Prostate gland (tissue), 2 donors: ENCODE measurements at places on chromosomes 11 and 22. TPM values are rescaled to one million over a fixed set of nuclear protein-coding genes. Genes with fewer than 3 reads are reported as not detected.

DNA sequence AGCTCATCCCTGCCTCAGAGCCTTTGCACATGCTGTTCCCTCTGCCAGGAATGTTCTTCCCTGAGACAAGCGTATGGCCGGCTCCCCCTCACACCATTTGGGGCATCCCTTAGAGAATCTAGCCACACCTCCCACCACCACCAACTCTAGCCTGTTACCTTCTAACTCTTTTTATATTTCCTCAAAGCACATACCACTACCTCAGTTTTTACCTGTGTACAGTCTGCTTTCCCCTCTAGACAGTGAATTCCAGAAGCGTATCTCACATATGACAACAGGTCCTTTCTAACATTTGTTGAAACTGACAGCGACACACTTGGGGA lies 75.1 kb upstream of the ARFGAP3 start:
- H3K27ac ChIP-seq = peak overlapping the region; percentile 82
- peaks cover 42% of the 10 kb centered on the region for H3K4me1 ChIP-seq
- H3K36me3 ChIP-seq = no peaks in the 10 kb centered on the region
- DNase-seq = no peak
- no peaks in the 10 kb centered on the region for H3K27me3 ChIP-seq

GRCh38 chr11:70397336-70397982 lies 870 bp upstream of the CTTN start:
- no peaks in the 10 kb centered on the region for H3K27me3 ChIP-seq
- H3K4me3 ChIP-seq = peak overlapping the region; percentile 77
- no peaks in the 10 kb centered on the region for H3K4me1 ChIP-seq
- no peaks in the 10 kb centered on the region for H3K36me3 ChIP-seq
- no peak for DNase-seq
- peak overlapping the region; percentile 83 for H3K27ac ChIP-seq

DNA sequence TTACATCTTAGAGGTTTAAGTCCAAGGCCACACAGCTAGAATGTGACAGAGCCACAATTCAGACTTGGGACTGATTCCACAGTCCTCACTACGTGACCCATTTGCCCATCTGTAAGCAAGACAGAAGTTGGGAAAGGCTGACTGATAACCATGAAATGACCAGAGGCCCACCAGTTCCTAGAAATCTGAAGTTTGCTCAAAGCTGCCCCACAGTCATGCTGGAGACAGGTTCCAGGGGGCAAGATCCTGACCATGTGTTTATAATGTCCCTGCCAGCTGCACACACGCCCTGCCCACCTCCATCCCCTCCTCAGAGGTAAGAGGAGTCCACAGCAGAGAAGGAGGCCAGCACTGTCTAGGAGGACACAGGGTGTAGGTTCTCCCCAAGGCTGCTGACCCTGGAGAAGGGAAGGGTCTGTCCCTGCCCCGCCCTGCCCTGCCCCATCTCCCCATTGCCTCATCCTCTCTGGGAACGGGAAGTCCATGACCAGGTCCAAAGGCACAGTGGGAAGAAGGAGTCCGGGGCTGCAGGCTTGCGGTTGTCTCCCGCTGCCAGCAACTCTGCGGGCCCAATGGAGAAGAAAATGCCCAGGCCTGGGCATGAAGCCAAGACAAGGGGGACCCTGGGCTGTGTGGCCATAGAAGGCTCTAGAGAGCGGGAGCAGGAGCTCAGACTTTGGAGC lies 11.9 kb upstream of the OAF start:
- no peaks in the 10 kb centered on the region for H3K36me3 ChIP-seq
- DNase-seq = no peak
- no peak overlapping the region for H3K4me3 ChIP-seq
- peaks cover 3% of the 10 kb centered on the region for H3K27me3 ChIP-seq
- no peaks in the 10 kb centered on the region for H3K4me1 ChIP-seq
- H3K27ac ChIP-seq = no peak overlapping the region

DNA sequence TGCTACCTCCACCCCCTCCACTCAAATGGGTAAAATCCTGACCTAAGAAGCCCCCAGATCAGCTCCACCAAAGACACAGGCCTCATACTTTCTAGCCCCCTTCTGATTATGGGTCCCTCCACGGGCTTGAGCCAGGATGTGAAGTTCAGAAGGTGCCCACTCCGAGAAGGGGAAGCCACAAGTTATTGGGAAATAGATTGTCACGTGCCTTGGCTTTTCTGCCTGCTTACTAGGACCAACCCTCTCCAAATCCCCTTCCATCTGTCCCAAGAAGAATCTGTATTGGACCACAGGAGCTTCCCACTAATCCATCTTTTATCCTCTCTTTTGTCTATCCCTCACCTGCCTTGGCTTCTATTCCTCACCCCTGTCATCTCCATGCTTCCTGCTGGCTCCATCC lies 3.0 kb upstream of the NRGN start:
- H3K27ac ChIP-seq = no peak overlapping the region
- no peaks in the 10 kb centered on the region for H3K36me3 ChIP-seq
- H3K4me3 ChIP-seq = no peak overlapping the region
- no peaks in the 10 kb centered on the region for H3K27me3 ChIP-seq

DNA sequence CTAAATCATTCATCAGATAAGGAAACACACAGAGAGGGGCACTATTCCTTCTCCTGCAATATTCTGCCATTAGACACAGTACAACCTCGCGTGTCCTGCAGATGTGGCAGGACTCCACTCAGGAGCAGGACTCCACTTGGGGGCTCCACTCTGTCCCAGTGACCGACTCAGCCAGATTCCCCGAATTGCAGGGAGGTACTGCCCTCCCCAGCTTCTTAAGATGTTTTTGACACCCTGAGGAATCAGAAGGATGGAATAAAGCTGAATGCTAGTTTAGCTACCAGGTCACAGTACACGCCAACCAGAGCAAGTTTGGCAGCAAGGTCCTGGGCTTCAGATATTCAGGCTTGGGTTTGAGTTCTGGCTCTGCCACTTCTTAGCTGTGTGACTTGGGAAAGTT lies 99.3 kb upstream of the USP47 start:
- H3K27me3 ChIP-seq = no peaks in the 10 kb centered on the region
- H3K4me3 ChIP-seq = no peak overlapping the region
- H3K4me1 ChIP-seq = no peaks in the 10 kb centered on the region
- no peak for DNase-seq

DNA sequence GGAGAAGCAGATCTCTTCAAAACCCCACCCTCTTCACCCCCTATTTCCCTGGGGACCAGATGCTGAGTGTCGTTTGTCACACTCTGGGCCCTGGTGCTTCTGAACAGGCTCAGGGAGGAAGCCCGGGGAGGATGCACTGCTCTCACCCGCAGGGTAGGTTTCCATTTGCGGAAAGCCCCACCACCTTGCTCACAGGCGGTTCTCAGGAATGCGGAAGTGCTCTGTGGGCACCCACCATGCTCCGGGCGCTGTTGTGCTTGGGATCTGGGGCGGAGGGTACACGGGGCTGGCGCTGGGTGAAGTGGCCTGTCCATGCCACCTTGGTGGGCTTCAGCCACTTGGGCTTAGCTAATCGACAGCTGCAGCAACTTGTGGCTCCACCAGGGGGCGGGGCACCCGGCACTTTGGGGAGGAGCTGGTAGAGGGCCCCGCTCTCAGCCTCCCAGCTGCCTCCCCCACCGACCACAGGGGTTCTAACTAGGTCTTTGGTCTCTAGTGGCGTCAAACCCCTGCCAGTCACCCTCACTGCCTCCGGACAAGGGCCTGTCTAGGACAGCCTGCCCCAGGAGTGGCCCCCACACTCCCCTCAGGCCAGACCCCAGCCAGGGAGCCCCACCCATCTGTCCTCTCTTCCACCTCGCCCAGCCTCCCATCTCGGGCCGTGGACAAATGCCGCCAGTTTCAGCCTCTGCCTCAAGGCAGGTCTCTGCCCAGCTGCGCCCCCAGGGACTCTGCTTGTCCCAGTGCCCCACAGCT lies 7.4 kb downstream of the NDUFV1 start:
- no peaks in the 10 kb centered on the region for H3K4me1 ChIP-seq
- no peaks in the 10 kb centered on the region for H3K36me3 ChIP-seq
- H3K27me3 ChIP-seq = no peaks in the 10 kb centered on the region
- DNase-seq = no peak
- peak overlapping the region; percentile 51 for H3K27ac ChIP-seq

DNA sequence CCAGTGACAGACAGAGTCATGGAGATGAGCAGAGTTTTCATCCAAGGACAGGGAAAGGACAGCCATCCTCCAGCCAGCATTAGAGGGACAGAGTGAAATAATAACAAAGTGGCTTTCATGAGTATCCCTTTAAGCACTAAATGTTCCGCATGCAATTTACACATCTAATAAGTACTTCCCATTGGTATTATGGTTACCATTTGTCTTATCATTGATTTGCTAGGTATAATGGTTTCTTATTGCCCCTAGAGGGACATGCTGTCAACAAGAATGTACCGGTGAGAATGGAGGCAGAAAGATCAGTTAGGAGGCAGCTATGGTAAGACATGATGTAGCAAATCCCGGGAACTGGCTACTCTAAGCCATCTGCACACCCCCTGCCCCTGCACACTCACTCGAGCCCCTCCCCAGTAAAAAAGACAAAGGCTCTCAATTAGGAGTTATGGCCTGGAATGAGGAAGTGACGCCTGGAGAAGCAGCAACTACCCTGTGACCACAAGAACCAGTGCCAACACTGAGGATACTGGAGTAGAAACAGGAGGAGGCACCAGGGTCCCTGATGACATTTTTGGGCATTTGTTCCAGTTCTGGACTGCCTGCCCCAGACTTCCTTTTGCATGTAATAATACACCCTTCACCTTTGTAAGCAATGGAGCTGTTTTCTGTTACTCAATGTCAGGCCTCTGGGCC lies 30.2 kb upstream of the HMGXB4 start:
- peaks cover 3% of the 10 kb centered on the region for H3K4me1 ChIP-seq
- no peaks in the 10 kb centered on the region for H3K36me3 ChIP-seq
- DNase-seq = no peak
- H3K27me3 ChIP-seq = no peaks in the 10 kb centered on the region

- H3K36me3 ChIP-seq = no peaks in the 10 kb centered on the region
- no peaks in the 10 kb centered on the region for H3K4me1 ChIP-seq
- no peaks in the 10 kb centered on the region for H3K27me3 ChIP-seq
- DNase-seq = no peak
- no peak overlapping the region for H3K4me3 ChIP-seq
Observed at GRCh38 chr22:31603081-31603525, 58.9 kb downstream of the PISD start.

- no peaks in the 10 kb centered on the region for H3K27me3 ChIP-seq
- no peak overlapping the region for H3K4me3 ChIP-seq
- no peaks in the 10 kb centered on the region for H3K4me1 ChIP-seq
- no peaks in the 10 kb centered on the region for H3K36me3 ChIP-seq
- H3K27ac ChIP-seq = no peak overlapping the region
Observed at GRCh38 chr11:115581871-115582639, 77.8 kb upstream of the CADM1 start.

GRCh38 chr11:119856681-119857485 lies 127.9 kb upstream of the NECTIN1 start:
- H3K27me3 ChIP-seq = no peaks in the 10 kb centered on the region
- no peak for DNase-seq
- no peak overlapping the region for H3K4me3 ChIP-seq
- no peak overlapping the region for H3K27ac ChIP-seq

- peaks cover 11% of the 10 kb centered on the region for H3K4me1 ChIP-seq
- peak overlapping the region; percentile 54 for H3K4me3 ChIP-seq
- H3K36me3 ChIP-seq = peaks cover 4% of the 10 kb centered on the region
- no peak for DNase-seq
- peak overlapping the region; percentile 83 for H3K27ac ChIP-seq
- no peaks in the 10 kb centered on the region for H3K27me3 ChIP-seq
Observed at GRCh38 chr22:29765905-29766631, 739 bp downstream of the ZMAT5 start.

GRCh38 chr11:70834277-70834940 lies 418.0 kb downstream of the SHANK2 start:
- H3K27me3 ChIP-seq = no peaks in the 10 kb centered on the region
- H3K4me3 ChIP-seq = no peak overlapping the region
- no peaks in the 10 kb centered on the region for H3K36me3 ChIP-seq
- no peaks in the 10 kb centered on the region for H3K4me1 ChIP-seq
- no peak for DNase-seq

DNA sequence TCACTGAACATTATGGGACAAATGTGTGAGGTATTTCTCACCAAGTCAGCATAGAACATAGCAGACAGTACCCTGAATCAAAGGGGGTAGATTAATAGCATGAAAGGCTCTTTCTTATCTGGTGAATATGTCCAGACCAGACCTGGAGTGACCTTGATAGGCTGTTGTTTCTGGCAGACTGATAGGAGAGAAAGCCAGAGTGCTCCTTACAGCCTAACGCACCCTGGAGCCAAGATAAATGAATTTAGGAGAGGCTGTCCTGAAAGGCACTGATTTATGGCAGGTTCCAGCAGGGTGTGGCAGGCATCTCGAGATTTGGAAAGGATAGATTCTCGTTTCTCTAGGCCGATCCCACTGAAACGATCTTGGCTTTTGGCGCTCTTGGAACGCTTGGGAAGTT lies 204.6 kb downstream of the DBX1 start:
- H3K27ac ChIP-seq = no peak overlapping the region
- no peak for DNase-seq
- H3K36me3 ChIP-seq = no peaks in the 10 kb centered on the region

XKR3 gene
- total RNA-seq = 0.74 TPM

FLRT1 gene
- total RNA-seq = 0.36 TPM

MS4A14 gene
- total RNA-seq = 6.1 TPM

DSCAML1 gene
- total RNA-seq = 2.8 TPM

MFRP gene
- not detected for total RNA-seq

OSM gene
- total RNA-seq = 2.5 TPM

FOLH1 gene
- 43.9 TPM for total RNA-seq

ASRGL1 gene
- total RNA-seq = 27.6 TPM

PRDM11 gene
- 15.3 TPM for total RNA-seq

LDLRAD3 gene
- 30.8 TPM for total RNA-seq
